ENCODE measurements at places on chromosomes 2 and 18.

DNA sequence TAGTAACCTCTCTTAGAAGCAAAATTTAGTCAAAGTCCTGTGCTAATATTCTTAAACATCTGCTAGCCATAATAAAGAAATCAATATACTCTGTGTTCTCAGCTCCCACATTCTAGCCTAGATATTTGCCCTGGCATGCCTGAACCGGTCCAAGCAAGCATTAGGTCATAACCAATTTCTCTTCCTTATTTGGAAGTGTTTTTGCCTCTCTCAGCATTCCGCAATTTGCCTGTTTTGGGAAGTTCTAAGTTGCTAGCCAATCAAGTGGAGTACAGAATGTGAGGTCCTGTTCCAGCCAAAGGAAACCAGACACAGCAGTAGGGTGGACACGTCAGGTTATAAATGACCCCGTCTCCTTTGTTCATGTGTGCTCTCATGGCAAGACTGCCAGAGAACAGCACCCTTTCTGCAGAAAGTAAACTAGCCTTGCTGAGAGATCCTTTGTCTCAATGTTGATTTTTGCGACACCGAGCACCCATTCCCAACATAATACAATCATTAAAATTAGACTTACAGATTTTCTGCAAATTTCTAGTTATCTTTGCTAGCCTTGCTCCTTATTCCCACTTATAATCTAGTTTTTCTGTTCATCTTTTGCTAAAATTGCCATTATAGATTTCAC is 13.0 kb upstream of the SULT1C4 start:
- no peak for DNase-seq

- no peak for DNase-seq
Measured at GRCh38 chr18:48002933-48003365, 72.5 kb upstream of the SMAD2 start.

DNA sequence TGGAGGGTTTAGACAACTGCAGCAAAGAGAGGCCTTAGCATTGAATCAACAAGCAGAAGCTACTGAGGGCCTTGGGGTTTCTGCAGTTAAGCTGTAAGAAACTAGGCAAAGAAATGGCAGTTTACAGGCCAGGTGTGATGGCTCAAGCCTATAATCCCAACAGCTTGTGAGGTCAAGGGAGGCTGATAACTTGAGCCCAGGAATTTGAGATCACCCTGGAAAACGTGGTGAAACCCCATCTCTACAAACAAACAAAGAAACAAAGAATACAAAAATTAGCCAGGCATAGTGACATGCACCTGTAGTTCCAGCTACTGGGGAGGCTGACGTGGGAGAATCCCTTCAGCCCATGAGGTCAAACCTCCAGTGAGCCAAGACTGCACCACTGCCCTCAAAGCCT is 421.6 kb upstream of the CHST9 start:
- DNase-seq: no peak

GRCh38 chr2:86081724-86082123 is 24.0 kb downstream of the POLR1A start:
- no peak for DNase-seq

GRCh38 chr18:11322716-11323115 is 173.3 kb upstream of the PIEZO2 start:
- DNase-seq: no peak

Measured in naive B cell (primary cell).